Neural progenitor cell (in vitro differentiated cells): ENCODE measurements at places on chromosomes 11 and 22. TPM values are rescaled to one million over a fixed set of nuclear protein-coding genes. Genes with fewer than 3 reads are reported as not detected.

Gene HBD
- not detected in 2 replicates for total RNA-seq

Gene GGTLC2
- not detected in 2 replicates for total RNA-seq

Gene NXPE1
- not detected in 2 replicates for total RNA-seq

Gene AQP11
- 0.24 and 1.1 TPM in 2 replicates for total RNA-seq

DNA sequence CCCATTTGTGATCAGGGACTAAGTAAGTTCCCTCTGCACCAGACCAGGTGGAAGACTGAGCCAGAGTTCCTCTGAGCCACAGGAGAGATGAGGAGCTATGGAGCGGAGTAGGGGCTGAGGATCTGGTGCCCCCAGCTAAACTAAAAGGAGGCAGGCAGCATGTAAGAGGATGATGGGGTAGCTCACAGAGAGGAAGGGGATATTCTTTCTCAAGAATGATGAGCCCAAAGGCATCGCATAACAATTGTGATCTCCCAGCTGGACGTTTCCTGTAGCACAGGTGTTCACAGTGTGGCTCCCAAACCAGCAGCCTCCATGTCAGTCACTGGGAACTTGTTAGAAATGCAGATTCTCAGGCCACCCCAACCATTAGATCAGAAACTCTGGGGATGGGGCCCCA is 24.4 kb downstream of the ADAMTS8 start:
- DNase-seq = no peak

DNA sequence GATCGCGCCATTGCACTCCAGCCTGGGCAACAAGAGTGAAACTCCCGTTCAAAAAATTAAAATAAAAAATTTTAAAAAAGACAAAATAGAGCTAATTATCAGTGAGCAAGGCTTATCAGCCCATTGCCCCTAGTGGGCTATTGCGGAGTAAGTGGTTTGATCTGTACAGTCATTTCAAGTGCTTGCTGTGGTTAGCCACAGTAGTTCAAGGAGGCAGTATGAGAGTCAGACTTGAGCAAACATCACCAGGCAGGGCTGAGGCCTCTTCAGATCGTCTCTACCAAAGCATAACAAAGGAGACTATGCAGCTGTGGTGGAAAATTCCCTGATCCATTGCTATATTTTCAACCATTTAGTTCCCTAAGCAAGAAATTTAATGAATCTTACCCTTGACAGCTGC is 4.3 kb upstream of the SBF2 start:
- DNase-seq = no peak

GRCh38 chr11:59191095-59191494 is 19.2 kb downstream of the DTX4 start:
- no peak for DNase-seq

- no peak for DNase-seq
Observed at GRCh38 chr11:128497776-128498095, 89.6 kb downstream of the ETS1 start.

DNA sequence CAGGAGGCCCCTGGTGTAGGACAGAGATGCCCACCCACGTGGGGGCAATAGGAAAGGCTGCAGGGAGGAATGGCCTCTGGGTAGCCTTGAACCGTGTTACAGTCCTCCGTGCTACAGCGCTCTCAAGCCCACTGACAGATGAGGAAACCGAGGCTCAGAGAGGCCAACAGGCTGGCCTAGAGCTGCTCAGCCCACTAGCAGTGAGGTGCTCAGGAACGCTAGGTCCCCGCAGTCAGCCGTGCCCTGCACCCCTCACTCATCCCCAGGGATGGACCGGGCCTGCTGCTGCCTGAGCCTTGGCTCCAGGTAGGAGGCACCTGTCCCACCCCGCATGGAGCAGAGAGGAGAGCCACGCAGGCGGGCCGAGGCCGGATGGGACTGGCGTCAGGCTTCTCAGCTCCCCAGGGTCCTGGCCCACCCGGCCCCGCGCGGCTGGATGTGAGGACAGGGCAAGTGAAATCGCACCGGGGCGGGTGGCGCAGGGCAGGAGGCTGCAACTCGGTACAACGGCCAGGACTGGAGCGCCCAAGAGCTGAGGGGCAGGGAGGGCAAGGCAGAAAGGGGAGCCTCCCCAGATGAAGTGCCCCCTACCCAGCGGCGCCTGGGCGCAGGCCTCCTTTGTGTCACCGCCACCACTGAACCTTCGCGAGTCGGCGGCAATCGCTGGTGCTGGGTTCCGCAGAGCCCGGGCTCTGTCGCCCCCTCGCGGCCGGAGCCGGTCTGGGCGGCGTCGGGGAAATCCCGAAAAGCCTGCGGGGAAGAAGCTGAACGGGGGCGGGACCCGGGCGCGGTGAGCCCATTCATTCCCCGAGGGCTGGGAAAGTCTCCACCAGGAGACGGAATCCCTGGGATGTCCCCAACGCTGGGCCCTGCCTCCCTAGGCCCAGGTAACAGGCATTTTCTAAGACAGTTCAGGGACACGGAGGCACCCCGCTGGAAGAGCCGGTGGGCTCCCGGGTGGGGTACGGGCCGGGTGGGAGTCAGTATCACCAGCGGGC is 8.4 kb upstream of the SLC2A11 start:
- peak; percentile 93 for DNase-seq

- DNase-seq = peak; percentile 43
Observed at GRCh38 chr11:93329936-93330445, 551 bp upstream of the DEUP1 start.

- DNase-seq = no peak
Observed at GRCh38 chr11:121643479-121644186, 190.9 kb upstream of the SORL1-AS1 start.

DNA sequence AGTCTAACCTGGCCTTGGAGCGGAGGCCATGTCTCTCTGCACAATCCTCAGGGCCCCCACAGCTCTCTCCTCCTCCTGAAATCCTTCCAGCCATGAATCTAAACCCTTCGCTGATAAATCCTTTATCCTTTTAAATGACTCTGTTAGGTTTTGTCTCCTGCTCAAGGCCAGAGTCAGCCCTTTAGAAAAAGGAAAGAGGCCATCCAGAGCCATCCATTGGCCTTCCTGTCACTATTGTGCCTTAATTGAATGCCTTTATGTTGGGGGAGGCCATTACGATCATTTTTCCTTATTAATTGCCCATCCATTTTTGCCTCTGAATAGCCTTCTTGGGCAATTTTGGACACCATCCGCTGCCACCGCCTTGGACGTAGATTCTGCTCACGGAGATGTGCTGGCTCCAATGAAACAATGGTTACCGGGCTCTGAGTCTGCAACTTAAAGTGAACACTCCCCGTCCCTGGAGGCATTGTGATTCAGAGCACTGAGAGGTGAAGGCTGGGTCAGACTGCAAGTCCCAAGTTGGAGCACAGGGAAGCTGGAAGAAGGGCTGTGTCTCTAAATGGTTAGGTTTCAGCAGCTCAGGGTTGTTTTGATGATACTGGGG is 213.0 kb upstream of the E2F8 start:
- DNase-seq = no peak

DNA sequence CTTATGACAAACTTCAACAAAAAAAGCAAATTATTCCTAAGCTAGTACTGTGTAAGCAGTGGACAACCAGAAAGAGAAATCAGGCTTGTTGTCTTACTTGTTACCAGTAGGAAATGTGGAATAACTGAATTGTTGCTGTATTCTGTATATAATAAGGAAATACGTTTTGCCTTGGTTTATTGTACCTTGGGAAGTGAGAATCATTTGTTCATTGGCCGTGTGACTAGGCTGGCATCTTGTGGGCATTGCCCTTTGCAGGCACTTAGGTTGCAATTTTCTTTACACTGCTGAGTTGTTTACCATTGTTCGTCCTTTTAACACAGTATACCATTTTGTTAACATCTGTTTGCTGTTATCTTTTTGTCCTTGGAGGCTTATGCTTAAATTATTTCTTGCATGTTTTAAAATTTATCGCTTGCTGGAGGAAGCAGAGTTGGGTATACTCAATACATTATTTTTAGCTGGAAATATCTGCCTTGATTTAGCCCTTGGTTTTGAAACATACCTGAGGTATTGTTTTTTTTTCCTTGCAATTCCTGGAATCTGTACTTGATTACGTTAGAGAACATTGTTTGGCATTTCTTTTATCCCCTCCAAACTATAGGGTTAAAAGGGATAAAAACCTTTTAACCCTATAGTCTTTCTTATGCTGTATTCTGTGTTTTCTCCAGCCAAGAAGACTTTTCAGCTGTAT is 109.3 kb downstream of the DDX10 start:
- DNase-seq = no peak

- peak; percentile 33 for DNase-seq
Observed at GRCh38 chr22:28247667-28248363, 328.8 kb upstream of the PITPNB start.

GRCh38 chr11:47061429-47062178 is 115.1 kb downstream of the ARFGAP2 start:
- no peak for DNase-seq

DNA sequence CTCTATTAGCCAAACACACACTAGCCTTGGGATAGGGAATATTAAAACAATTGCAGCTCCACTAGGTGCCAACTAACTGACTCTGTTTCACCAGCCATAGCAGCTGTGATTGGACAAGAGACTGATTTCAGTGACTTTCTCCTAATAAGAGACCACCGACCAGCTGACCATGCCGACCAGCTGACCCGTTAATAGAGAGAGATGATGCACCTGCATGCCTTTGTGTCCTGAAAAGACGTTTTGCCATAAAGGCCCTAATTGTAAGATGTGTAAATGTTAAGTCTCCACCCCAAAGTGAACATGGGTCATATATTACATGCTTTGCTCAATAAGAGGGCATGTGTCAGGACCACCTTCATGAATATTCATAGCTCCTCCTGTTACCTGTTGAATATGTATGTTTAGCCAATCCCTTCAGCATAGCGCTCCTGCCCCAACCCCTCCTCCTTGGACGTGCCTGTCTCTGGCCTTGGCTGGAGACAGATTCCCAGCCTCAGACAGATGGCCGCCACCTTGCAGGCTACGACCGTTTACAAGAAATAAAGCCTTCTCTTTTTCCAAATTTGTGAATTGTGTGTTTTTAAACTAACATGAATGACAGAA is 1.3 kb upstream of the NADSYN1 start:
- DNase-seq = peak; percentile 44

GRCh38 chr22:28132466-28132865 is 213.4 kb upstream of the PITPNB start:
- no peak for DNase-seq

DNA sequence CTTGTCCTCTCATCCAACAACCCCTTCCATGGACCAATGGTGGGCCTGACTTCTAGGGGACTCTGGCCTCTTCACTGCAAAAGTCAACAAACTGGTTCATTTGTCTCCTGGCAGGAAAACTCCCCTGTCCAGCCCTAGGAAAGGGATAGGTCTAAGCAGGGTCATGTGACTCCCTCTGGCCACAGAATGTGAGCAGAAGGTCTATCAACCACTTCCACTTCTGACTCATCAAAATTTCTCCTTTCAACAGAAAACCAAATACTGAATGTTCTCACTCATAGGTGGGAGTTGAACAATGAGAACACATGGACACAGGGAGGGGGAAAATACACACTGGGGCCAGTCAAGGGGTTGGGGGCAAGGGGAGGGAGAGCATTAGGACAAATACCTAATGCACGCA is 1.3 kb upstream of the ISX start:
- no peak for DNase-seq

GRCh38 chr11:97048481-97048880 is 658.7 kb downstream of the JRKL start:
- DNase-seq = no peak

GRCh38 chr11:59193587-59194130 is 19.1 kb downstream of the MPEG1 start:
- DNase-seq = no peak

DNA sequence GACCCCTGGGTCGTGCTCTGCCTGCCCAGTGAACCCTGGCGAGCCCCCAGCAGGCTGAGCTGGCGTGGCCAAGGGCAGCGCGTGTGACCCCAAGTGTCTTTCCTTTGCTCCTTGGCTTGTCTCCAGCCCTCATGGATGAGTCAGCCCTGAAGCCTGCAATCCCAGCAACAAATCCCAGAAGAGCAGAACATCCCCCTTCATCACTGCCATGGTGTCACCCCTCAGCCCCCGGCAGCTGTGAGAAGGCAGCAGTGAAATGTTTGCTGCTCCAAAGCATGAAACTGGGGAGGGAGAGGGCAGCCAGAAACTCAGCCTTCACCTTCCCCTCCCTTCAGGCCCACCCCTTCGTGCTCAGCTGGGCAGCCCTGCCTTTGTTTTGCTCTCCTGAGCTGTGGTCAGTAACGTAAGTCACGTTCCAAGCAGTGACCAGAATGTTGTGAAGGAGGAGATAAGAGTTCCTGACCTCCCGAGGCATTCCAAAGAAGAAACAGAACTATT is 29.8 kb downstream of the ADAMTS15 start:
- peak; percentile 16 for DNase-seq

DNA sequence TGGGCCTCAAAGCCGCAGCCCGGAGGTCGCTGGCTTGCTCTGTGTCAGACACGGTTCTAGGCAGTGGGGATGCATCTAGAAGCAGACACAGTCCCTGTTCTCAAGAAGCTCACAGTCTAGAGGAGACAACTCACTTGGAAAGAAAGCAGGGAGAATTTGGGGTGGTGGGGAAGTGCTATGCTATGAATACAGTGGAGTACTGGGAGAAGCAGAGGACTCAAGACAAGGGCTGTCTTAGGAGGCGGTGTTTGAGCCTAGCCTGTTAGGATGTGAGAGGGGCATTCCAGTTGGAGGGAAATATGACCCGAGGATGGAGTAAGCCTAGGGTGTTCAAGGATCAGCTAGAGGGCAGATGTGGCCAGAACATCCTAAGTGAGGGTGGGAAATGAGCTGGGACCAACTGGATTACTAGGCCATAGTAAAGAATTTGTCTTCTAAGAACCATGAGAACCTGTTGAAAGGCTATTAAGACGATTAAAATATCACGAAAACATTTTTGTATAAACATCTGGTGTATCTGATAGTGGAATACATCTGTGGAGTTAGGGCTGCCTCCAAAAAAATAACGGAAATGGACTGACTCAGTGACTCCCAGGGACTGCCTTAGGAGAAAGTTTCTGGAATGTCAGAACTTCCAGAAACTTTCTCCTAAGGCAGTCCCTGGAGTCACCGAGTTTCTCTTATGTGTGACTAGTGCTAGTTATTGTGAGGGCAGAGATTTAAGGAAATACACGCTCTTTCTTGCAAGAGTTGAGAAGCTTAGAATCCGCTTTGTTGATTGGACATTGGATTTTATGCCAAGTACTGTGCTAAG is 1.1 kb upstream of the PITPNB start:
- DNase-seq = peak; percentile 84

DNA sequence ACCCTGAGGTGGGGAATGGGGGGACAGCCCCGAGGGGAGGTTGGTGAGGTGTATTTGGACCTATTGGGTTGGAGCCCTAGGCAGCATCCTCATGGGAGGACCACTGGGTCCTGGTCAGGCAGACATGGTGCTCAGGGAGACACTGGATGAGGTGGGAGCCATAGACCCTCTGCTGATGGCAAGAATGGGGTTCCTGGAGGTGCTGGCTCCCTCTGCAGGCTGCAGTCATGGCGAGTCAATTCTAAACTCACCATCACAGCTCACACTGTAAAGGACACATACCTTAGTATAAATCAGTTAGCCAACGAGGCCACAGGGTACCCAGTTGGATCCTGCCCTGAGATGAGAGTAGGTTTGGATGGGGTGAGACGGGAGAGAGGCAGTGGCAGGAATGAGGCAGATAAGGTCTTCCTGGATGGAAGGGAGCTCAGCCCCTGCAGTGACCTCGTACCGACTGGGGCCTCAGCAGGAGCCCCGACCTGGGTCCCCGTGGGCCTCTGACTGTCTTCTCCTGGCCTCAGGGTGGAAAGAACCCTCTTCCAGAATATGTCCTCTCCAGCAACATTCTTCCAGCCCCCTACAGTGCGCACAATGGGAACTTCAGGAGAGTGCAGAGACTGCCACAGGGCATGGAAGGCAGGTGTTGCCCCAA is 1.7 kb upstream of the GAB4 start:
- no peak for DNase-seq
